ENCODE measurements at places on chromosomes 1 and 21.

DNA sequence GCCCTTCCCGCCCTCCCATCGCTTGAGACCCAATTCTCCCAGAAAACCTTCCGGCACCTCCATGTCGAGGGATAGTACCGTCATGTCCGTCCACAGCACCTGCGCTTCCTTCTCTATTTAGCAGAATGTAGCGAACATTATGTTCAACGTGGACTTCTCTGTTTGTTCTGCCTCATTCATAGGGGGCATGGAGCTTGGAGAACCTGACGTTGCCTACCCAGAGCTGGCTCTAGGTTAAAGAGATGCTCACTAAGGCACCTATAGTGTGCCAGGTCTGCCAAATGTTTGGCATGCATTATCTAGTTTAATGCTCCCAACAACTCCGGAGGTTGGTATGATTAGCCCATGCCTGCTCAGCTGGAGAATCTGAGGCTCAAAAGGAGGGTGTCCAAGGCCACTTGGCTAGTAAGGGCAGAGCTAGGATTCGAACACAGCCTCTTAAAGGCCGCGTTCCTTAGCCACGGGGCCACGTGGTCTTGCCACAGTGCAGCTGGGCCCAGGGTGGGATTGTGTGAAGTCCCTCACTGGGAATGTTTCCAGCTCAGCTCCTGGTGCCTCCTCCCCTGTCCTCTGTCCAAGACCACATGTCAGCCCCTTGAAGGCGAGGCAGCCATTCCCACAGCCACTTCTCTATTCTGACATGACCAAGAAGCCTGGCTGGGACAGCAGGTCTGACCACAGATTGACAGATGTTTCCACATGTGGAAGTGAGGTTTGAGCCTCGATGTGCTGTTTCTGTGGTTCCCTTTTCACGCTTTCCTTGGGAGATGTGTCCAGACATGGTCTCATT is 57.8 kb downstream of the RUNX3 start:
- no peak for DNase-seq

DNA sequence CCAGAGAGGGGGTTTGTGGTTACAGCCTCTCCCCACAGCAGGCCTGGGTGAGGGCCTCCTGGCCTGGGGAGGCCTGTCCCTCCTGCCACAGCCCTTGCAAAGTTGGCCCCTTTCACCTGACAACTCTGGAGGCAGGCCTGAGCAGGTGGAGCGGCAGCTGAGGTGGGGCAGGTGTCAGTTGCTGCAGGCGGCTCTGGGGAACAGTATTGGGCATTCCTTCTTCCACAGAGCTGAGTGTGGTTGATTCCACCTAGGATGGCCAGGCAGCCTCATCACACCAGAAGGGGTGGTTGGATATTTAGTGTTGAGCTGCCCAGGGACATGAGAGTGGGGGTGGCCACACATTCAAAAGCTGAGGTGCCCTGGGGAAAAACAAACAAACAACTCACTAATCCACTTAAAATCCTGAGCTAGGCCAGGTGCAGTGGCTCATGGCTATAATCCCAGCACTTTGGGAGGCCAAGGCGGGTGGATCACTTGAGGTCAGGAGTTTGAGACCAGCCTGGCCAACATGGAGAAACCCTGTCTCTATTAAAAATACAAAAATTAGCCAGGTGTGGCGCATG is 31.1 kb downstream of the PIGP start:
- DNase-seq: no peak

DNA sequence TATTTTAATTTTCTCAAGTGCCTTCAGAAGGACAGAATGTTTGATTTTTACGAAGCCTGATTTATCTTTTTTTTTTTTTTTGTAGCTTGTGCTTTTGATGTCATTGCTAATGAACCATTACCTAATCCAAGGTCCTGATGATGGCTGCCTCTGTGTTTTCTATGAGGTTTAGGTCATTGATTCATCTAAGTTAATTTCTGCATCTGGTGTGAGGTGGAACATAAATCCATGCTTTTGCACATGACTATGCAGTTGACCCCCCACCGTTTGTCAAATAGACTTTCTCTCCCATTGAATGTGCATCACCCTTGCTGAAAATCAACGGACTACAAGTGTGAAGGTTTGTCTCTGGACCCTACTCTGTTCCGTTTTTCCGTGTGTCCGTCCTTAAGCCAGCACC is 50.5 kb downstream of the COL6A1 start:
- DNase-seq: no peak

DNA sequence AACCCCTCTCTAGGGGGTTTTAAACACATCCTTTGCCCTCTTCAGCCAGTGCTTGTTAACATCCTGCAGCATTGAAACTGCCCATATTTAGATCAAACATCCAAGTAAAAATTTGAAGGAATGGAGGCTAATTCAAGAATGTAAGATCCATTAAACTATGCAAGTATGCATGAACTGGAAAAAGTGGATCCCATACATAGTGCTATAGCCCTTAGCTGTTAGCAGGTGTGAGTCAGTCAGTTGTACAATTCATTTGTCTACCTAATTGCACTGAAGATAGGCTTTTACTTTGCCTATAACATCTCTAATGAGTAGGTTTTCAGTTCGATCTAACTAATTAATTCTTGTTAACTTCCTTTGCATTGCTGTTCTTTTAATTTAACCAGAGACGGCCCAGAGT is 270.9 kb downstream of the LMO4 start:
- DNase-seq: no peak

GRCh38 chr1:109938556-109938955 is 27.9 kb downstream of the CSF1 start:
- DNase-seq: no peak

DNA sequence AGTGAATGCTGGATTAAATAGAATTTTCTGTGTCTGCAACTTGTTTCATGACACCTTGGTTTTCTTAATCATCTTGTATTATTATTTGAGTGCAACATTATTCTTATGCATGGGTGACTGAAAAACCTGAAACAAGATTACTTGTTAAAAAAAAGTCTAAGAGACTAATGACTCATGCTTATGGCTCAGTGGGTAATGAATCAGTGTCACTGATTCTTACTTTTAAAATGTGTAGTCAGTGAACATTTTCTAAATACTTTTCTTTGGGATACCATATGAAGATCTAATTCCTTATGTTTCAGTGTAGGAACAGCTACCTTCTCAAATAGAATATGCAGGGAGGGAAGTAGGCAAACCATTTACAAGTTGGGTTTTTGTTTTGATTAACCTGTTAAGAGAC is 65.5 kb downstream of the PRKAA2 start:
- DNase-seq: peak; percentile 40

- DNase-seq: peak; percentile 28
These were observed 3.9 kb upstream of the CDC42 start for GRCh38 chr1:22048351-22049192.

- peak; percentile 74 for DNase-seq
These were observed 10.2 kb upstream of the IFI16 start for GRCh38 chr1:158999316-159000069.
